ENCODE measurements at places on chromosomes 2 and 18.

- no peak for DNase-seq
These were observed 255.1 kb upstream of the LINC00305 start for GRCh38 chr18:64403784-64404503.

DNA sequence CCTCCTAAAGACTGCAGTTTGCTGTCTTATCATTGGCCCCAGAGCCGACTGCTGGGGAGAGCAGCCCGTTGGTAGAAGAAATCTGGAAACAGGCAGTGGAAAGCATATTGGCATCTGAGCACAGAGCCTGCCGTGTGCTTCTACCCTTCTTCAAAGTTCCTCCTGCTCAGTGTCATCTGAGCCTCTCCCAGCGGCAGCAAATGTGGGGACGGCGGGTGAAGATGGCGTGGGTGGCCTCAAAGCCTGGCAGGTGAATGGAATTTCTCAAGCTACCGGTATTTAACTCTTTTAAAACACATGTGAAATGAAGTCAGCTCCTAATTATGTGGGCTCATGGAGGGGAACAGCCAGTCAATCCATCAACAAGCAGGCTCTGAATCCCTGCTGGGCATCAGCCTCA lies 181.6 kb upstream of the PXDN start:
- DNase-seq = no peak

DNA sequence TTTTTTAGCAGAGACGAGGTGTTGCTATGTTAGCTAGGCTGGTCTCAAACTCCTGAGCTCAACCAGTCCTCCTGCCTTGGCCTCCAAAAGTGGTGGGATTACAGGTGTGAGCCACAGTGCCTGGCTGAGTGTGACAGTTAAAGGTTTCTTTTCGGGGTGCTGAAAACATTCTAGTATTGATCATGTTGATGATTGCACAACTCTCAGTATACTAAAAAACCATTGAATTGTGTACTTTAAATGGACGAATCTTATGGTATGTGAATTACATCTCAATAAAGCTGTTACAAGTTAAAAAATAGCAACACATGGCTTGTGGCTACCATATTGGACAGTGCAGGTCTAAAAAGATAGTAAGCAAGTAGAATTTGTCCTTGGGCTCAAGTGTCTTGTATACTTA lies 22.3 kb downstream of the PAPOLG start:
- no peak for DNase-seq

DNA sequence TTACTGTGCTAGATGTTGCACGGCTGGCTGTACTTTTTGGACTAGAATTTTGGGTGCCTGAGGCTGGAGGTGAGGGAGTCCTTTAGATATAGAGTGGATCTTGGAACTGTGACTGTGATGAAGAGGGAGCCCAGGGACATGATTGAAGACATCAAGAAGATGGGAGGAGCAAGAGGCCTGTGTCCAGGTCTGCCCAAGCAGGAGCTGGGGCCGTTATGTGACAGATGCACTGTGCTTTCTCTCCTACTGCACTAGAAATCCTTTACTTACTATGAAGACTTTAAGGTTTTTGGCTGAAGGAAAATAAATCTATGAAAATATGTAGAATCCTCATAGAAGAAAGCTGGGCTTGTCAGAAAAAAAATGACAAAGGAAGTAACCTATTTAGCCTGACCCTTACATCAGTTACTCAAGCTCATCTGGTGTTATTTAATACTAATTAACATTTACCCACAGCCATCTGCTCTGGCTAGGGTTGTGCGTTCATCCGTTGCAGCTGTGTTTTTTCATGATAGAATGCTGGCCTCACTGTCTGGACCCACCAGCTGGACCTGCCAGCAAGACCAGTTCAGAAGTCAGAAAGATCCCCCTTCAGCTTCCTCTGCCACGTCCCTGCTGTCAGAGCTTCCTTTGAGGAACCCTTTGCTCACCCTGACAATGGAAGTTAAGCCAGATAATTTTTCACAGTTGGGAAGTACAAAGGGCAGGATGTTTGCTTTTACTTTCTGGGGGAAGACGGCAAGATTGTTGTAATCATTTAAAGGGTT lies 16.7 kb downstream of the TSN start:
- no peak for DNase-seq

DNA sequence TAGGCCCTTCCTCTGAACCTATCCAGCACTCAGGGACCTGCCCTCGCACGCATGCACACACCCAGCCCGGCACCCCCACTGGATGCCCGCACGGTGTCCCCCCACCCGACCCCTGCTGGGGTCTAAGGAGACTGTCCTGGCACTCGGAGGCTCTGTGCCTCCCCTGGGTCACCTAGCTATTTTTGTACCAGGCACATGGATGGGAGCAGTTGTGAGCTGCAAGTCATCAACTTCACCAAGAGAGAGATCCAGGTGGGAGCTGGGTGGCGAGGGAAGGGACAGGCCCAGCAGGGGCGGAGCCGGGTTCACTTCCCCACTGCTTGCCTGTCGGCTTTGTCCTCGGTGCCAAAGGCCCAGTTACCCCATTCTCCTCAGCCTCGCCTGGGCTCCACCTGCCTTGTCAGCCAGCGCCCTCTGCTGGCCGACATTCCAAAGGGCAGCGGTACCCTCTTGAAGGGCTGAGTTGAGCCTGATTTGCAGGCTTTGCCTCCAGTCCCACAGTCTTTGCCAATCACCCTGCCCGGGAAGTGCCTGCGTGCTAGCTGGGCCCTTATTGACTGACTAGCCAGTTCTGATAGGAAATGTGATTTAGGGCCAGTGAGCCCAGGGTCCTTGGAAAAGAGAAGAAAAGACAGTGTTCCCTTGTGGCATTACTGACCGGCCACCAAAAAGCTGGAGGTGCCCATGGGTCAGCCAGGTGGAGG lies 5.8 kb downstream of the NT5DC4 start:
- DNase-seq = peak; percentile 95

- DNase-seq = no peak
These were observed at the start of gene OTOS for GRCh38 chr2:240140511-240140910. OTOS (minus strand) TSS chr2:240140658; CDS start chr2:240140326, 332 bp downstream.

DNA sequence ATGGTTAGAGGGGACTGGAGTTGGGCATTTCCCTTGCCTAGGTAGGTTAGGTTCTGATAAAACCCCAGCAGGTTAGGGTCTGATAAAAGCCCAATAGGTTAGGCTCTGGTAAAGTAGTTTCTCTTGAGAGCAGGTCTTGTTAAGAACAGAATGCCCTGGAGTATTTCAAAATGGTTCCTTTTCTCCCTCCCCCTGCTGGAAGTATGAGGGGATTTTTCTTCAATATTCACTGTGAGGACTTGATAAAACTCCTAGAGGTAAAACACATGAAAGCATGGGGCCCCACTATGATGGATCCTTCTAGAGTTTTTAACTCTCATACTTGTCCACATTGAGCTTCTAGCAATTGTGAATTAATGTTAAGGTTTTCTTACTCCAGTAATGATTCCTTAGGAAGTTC lies 27.6 kb downstream of the ANKAR start:
- no peak for DNase-seq

- DNase-seq = no peak
These were observed 889 bp downstream of the ANKRD29 start for GRCh38 chr18:23661735-23662308.

GRCh38 chr2:27080140-27080469 lies 1.7 kb downstream of the EMILIN1 start:
- no peak for DNase-seq

DNA sequence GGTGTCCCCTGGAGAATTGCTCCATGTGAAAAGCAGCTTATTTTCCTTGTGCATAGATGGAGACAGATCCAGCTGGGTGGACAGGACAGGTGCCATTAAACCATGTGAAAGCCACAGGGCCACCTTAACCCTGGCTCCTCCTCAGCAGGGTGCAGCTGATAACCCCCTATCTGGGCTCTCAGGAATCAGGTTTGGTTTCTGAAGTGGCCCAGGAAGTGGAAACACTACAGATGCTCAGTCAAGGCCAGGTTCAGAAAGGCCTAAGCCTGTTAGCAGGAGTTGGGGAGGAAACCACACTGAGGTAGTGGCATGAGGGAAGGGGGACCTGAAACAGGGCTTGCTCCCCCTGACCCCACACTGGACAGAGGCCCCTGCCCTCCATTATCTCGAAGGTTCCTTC lies 217.0 kb downstream of the SPP2 start:
- no peak for DNase-seq

GRCh38 chr2:169131587-169132512 lies 62.5 kb downstream of the DHRS9 start:
- DNase-seq = peak; percentile 63

DNA sequence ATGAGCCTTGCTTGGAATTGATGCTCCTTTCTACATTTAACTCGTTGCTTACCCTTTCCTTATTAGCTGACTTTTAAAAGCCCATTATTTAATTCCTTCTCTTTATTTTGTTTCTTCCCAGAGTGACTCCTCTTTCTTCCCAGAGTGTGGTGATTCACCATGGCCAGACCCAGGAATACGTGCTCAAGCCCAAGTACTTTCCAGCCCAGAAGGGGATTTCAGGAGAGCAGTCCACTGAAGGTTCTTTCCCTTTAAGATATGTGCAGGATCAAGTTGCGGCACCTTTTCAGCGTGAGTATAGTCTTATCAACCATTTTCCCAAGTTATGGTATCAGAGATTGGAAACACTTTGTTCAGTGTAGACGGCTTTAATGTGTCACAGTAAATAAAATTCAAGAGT lies 163.7 kb downstream of the LTBP1 start:
- no peak for DNase-seq

DNA sequence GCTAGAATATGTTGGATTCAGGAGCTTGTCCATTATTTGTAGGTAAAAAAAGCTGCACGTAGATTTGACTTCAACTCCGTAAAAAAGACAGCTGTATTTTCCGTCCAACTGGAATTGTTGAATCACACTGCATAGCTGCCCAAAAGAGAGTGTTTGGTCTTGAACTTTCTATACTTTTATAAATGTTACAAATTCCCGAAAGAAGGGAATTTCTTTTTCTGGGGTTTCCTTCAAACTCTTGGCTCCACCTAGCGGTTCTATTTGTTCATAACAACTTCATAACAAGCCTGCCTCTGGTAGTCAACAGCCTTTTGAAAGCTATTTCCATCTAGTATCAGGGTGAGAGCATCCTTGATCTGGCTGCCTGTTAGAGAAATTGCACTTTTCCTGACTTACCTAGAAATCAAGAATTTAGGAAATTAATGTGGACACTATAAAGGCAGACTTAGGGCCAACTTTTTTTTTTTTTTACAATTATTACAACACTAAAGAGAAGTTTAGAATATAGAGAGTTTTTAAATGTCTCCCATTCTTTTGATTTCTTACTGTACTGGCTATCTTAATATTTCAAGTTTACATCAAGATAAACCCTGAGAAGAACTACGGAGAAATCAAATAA lies 48.1 kb downstream of the TMEM185B start:
- DNase-seq = peak; percentile 71

GRCh38 chr2:179682756-179683155 lies 178.7 kb downstream of the ZNF385B start:
- DNase-seq = no peak

DNA sequence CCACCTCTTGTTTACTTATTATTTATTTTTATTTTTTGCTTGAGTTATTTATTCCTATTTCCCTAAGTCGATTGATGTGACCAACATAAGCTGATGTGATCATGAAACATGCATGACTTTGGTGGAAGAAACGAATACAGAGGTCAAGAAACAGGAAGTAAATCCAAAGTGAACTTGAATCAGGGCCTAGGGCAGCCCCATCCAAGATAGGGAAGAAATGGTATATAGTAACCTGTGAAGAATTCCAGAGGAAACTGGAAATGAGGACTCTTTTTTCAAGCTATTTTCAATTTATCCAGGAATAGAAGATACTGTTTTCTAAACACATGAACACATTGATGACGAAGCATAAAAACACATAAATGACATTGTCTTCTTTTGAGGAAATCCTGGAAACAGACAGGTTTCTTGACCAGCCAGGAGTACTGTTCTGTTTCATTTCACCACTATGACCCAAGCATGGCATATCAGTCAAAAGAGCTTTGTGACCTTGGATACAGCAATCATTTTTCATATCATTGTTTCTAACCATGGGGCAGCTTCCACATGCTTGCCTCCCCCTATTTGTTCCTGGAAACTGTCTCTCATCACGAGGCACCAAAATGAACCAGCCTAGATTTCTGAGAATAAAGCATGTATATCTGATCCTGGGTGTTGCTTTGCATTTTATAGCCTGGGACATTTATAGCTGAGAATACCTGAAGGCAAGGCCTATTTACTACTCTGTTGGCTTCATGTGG lies 9.1 kb upstream of the LCLAT1 start:
- no peak for DNase-seq

DNA sequence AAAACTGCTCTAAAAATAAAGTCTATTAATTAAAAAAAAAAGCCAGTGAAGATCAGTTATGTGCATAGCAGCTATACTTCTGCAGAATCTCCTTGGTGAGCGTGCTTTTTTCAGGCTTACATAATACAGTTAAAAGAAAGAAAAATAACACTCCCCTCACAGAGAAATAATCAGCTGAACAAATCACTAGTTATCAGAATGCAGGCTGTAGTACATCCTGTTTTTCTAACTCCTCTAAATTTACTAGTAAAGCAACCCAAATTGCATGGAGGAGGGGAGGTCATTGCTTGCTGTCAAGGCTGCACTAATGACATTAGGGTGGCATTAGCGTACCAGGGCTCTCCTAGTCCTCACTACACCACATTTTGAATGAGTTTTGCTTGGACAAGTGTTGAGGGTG lies 192.2 kb downstream of the PLCL1 start:
- no peak for DNase-seq

DNA sequence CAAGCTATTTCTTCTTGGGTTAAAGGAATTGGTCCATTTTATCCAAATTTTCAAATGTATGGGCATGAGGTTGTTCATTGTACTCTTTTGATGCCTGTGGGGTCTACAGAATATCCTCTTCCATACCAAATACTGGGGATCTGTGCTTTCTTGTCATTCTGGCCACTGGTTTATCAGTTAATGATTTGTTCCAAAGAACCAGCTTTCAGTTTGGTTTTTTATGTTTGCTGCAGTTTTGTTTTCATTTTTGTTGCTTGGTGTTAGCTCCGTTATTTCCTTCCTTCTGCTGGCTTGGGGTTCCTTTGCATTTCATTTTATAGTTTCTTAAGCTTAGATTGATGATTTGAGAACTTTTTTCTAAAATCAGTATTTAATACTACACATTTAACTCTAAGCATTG lies 45.5 kb downstream of the SLC66A2 start:
- DNase-seq = no peak

DNA sequence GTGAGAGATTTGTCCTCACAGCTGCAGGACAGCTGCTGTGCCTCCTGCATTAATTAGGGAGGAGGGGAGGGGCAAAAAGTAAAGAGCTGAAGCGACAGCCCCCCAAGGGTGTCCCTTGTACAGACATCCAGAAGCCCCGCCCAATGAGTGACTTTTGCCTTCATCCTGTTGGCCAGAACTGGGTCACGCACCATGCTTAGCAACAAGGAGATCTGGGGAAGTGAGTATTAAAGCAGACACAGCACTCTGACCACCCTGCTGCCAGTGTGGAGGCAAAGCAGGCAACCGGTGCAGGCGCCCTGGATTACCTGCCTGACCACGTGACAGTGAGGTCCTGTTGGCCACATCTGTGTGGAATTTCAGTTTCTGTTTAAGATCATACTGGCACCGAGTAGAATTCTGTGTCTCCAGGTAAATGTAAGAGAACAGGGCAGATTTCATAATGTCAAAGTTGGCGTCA lies 21.5 kb upstream of the BIN1 start:
- peak; percentile 72 for DNase-seq

Measured in Ammon's horn (tissue), 1 donor.